ENCODE measurements at places on chromosomes 4 and X.

- DNase-seq = no peak
Measured at GRCh38 chrX:154115750-154116149, 18.2 kb upstream of the MECP2 start.

GRCh38 chrX:14554131-14554715, 24.9 kb downstream of the GLRA2 start:
- DNase-seq = no peak

- DNase-seq = no peak
Measured at GRCh38 chrX:43504394-43504793, 151.7 kb upstream of the MAOA start.

GRCh38 chr4:104524591-104524990, 29.9 kb upstream of the CXXC4 start:
- DNase-seq = no peak

DNA sequence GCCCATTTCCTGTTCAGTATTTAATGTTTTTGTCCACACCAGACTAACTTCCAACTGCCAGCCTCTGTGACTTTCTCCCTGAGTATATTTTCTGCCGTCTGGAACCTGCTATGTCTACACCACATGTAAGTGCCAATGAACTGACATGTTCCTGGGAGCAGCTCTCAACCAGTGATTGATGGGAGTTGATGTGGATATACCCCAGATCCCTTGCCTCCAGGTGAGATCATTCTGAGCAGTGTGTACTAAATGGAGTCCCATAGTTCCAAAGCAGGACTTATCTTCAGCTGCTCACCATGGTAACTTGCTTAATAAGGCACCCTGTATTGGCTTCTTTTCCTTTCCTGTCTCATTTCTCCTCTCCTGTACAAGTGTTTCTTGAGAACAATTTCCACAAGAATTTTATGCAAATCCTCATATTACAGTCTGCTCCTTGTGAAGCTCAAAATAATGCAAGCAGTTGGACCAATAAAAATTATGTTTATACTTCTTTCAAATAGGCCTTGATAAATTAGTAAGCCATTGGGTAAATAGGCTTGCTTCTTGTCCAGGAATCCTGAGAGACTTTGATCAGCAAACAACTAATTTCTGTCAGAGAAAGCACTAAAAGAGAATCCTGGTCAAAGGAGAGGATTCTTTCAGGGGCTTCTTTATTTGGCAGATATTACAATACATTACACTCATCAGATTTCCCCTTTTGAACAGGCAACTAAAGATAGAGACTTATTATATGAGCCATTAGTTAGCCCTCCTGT, 911.7 kb upstream of the NDST4 start:
- DNase-seq = no peak

- no peak for DNase-seq
Measured at GRCh38 chr4:85784348-85784747, 309.4 kb downstream of the ARHGAP24 start.

DNA sequence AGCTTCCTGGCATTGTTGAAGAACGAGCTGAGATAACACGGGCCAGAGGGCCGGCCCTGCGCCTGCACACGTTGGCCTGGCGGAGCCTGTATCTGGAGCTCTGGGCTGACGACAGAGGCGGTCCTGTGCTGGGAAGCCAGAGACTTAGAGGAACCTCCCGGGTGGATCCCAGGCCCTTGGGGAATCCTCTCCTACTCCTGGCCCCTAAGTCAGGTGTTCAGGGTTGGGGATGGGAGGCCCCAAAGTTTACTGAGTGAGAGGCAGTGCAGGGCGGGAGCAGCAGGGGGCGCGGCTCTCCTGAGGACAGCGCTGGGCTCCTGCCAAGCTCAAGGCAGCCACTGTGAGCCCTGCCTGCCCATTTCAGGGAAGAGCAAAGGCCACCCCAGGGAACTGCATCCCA, 2.5 kb upstream of the HTRA3 start:
- no peak for DNase-seq

DNA sequence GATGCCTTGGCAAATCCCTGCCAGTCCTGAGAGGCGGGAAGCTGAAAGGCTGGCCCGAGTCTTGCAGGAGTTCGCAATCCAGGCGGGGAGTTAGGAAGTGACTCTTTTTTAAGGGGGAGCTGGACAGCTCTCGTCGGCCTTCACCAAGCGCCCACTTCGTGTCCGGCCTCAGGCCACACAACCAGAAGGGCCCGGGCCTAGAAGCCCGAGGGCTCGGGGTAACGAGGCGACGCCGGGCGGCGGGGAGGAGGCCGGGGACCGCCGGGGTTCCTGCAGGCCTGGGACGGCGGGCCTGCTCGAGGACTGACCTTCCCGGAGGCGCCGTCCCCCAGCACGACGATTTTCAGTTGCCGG, 395 bp downstream of the RAB28 start:
- no peak for DNase-seq

GRCh38 chr4:42359711-42360110, 37.6 kb upstream of the SHISA3 start:
- no peak for DNase-seq

Data from activated T-cell treated with anti-CD3 and anti-CD28 coated beads for 24 hours (primary cell).